ENCODE measurements at places on chromosomes 16 and 17. TPM values are rescaled to one million over a fixed set of nuclear protein-coding genes. Genes with fewer than 3 reads are reported as not detected.

DNA sequence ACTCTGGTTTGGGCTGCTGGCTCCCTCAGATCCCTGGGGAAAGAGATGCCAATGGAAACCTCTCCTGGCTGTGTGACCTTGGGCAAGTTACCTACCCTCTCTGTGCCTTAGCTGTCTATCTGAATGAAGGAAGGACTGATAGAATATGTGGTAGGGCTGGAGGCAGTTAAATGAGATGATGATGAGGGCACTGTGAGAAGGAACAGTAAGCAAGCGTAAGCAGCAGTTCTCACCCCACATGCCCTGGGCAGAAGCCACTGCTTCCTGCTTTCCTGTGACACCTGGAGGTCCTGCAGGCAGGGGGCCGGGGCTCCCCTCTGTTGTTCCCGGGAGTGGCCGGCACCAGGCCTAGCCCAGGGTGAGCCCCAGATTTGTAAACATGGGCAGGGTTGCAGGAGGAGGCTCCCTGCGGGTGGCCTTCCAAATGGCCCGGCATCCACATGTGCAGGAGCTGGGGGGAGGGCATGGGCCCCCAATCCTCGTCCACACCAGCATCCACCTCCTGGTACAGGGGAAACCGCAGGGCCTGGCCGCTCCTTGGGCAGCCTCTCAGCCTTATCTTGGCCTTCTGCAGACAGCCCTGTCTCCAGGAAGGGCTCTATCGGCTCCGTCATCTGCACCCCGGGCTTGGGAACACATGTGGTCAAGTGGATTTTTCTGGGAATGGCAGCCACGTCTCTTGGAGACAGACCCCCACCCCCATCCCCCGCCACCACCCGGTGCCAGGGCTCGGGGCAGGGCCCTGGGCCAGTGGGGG is 235.6 kb upstream of the GSE1 start:
- DNase-seq, result no peak

DNA sequence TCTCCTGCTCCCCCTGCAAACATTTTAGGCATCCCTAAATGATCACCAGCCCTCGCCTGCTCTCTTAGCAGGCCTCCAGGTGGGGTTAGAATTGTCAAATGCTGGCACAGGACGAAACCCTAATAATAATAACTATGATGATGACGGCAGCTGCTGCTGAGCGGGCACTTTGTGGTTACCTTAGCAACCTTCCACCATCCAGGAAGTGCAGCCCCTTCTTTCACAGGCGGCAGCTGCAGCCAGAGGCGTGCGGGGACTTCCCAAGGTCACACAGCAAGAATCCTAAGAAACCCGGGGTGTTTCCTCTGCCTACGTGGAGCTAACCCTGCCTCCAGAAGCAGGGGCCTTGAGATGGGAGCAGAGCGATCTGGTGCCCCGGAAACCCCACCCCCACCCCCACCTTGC is 22.4 kb upstream of the EIF1 start:
- DNase-seq, result no peak

DNA sequence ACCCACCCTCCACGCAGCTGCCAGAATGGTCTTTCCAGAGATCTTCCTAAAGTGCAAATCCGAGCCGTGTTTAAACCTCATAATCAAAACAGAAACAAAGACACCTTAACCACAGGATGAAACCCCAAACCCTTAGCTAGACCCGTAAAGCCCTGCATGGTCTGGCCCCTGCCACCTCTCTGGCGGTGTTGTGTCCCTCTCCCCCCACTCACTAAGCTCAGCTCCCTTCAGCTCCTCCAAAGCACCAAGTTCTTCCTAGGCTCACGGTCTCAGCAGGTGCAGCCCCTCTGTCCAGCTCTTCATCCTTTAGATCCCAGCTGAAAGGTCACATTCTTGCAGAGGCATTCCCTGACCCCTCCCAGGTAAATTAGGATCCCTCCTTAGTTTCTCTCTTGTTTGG is 4.4 kb upstream of the NXPH3 start:
- DNase-seq, result no peak

The UBALD1 gene
- 20.9 TPM for total RNA-seq

The FGF11 gene
- 2.4 TPM for total RNA-seq

- no peak for DNase-seq
These were observed 122.3 kb upstream of the CIBAR2 start for GRCh38 chr16:85234310-85235204.

- no peak for DNase-seq
These were observed 246.7 kb upstream of the TBX2 start for GRCh38 chr17:61152898-61153297.

The TMC8 gene
- 8.4 TPM for total RNA-seq

The HOXB7 gene
- 12.8 TPM for total RNA-seq

The AIPL1 gene
- total RNA-seq, result not detected

DNA sequence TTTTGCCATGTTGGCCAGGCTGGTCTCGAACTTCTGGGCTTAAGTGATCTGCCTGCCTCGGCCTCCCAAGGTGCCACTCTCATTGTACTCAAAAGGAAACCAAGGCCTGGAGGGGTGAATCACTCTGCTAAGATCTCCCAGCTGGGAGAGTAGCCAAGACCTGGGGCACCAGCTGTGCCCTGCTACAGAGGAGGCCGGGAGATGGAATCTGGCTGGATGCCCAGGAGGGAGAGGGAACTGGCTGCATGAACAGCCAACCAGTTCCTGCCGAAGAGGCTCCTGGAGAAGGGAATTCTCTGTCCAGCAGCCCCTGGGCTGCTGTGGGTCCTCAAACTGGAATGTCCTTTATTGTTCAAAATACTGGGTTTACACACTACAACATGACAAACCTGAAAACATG is 238.7 kb upstream of the CIBAR2 start:
- DNase-seq, result no peak

DNA sequence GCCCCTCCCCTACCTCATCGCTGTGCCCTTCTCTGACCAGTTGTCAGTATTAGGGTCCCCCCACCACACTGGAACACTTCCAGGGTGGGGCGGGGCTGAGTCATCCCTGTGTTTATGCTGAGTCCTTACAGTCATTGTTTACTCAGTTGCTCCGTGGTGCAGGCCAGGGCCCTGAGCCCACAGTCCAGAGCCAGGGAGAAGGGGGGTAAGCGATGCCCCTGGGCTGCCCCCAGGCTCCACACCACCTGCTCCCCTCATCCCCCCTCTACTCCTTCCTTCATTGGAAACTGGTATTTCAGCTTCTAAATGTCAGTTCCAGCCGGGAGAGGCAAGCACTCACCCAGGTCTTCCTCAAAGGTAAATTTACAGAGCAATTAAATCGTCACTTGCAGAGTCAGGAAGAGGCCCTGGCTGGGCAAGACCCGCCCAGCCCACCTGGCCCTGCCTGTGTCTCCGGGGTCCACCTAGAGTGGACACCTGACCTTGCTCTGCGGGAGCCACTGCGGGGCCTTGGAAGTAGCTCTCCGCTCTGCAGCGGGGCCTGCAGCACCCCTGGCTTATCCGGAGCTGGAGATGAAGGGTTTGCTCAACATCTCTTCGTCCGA is 4.8 kb downstream of the ATP2A3 start:
- DNase-seq, result no peak

- DNase-seq, result no peak
These were observed 115.7 kb downstream of the BANP start for GRCh38 chr16:88066680-88067529.

- DNase-seq, result no peak
These were observed 4.5 kb downstream of the NPTX1 start for GRCh38 chr17:80471922-80472321.

- DNase-seq, result no peak
These were observed 64.2 kb downstream of the FTO start for GRCh38 chr16:53768167-53768566.

The SLFN12L gene
- total RNA-seq, result 4.7 TPM

DNA sequence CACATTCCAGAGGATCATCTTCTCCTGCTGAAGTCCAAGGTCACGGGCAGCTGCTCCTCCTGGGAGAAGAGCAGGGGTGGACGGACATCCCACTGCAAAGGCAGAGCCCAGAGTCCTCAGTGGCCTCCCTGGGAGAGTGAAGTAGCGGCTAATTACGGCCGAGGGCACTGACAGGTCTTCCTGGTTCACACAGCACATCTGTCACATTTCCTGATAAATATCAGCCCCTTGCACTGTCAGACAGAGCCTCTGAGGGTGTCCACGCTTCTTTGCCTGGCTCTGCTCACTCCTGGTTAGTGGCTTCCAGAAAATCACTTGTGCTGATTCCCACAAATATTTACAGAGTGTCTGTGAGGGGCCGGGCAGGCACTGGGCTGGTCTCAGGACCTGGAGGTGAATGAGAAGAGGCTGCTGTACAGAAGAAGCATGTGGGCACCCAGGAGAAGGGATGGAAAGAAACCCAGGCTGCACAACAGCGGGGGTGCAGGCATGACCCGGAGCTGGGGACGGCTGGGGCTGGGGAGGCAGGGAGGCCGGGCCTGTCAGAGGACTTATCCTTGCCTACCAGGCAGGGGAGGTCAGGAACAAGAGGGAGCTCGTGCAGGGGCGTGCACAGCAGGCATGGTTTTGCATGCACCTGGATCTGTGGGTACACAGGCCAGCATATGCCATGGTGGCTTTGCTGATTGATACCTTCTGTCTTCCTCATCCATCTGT is 258.2 kb upstream of the TNRC6C start:
- peak; percentile 77 for DNase-seq

DNA sequence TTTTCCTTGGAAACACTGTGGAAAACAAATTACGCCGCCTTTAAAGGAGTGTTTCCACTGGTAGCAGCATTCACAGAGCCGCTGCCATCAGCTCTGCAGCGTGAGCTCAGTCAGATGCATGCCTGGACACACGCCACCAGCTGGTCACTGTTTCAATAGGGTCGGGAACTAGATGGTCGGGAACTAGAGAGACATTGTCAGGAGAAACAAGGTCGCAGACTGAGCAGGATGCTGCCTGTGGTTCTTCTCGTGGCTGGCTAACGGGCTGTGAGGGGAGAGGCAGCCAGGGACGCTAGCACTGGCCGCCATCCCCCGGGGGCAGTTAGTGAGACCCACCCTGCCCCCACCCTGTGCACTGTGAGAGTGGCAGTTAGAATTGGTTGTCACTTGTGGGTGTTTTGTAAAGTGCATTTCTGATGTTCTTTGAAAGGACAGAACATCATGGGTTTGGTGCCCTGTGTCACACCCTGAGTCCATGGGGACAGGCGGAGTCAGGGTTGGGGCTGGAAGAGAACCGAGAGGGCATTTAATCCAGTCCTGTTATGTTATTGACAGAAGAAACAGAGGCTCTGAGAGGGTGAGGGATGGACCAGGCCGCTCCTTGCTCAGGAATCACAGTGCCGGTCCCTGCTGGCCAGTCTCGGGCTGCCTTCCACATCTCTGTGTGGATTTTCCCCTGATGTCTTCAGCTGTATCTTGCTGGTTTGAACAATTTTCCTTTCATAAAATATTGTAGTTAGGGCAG is 86.3 kb downstream of the SPECC1 start:
- no peak for DNase-seq

The CLDN6 gene
- not detected for total RNA-seq

The KRTAP2-2 gene
- not detected for total RNA-seq

- DNase-seq, result no peak
These were observed 174.0 kb downstream of the KATNIP start for GRCh38 chr16:27723711-27724481.

- DNase-seq, result no peak
These were observed 45.0 kb upstream of the NLK start for GRCh38 chr17:27997522-27997921.

DNA sequence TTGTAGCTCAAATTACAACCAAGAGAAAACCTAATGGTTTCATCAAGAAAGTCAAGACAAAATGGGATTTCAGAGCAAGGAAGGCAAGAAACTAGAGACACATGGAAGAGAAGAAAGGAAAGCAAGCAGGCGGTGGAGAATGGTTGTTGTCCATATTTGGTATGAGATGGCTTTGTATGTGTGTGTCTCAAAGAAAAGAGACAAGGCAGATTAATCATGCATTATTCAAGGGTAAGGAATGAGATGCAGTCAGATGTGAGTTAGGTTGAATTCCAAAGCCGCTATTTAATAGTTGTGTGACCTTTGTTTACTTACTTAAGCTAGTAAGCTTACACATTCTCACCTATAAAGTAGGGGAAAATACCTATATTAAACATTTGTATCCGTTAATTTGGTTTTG is 1029.6 kb downstream of the CDH11 start:
- DNase-seq, result no peak

GRCh38 chr17:63482509-63482908 is 5.6 kb downstream of the ACE start:
- no peak for DNase-seq

The LYRM1 gene
- total RNA-seq, result 42.0 TPM

The PRR35 gene
- not detected for total RNA-seq

- DNase-seq, result no peak
These were observed 265.8 kb upstream of the ELAC2 start for GRCh38 chr17:13283606-13284005.

The ZDHHC1 gene
- 9.5 TPM for total RNA-seq

DNA sequence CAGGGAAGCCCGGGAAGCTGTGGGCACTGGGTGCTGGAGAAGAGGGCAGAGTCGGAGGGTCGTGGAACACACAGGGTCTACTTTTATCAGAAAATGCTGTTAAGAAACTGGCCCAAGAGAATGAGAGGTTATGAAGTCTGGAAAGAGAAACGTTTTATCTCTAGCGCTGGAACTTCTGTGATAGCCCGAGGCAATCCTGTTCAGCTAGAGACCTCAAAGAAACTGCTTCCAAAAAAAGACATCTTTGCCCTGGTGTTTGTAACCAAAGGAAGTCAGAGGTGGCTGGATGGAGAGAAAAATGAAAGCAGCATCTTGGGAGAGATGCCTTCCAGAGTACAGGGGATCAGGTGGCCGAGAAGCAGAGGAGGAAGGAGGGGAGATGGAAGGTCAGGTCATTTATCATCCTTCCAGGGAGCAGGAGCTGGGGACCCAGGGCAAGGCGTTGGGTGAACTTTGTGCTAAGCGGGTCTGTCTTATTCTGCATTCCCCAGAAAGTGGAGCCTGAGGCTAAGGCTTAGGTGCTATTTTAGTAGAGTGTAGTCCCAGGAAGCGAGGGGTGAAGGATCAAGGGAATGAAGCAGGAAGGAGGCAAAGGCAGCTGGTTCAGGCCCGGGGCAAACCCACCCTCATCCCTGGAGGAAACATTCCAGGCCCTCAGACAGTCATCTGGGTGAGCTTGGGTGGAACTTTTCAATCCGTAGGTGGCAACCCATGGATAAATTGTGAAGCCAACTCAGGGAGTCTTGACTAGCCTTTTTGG is 66.5 kb downstream of the MGAT5B start:
- no peak for DNase-seq

DNA sequence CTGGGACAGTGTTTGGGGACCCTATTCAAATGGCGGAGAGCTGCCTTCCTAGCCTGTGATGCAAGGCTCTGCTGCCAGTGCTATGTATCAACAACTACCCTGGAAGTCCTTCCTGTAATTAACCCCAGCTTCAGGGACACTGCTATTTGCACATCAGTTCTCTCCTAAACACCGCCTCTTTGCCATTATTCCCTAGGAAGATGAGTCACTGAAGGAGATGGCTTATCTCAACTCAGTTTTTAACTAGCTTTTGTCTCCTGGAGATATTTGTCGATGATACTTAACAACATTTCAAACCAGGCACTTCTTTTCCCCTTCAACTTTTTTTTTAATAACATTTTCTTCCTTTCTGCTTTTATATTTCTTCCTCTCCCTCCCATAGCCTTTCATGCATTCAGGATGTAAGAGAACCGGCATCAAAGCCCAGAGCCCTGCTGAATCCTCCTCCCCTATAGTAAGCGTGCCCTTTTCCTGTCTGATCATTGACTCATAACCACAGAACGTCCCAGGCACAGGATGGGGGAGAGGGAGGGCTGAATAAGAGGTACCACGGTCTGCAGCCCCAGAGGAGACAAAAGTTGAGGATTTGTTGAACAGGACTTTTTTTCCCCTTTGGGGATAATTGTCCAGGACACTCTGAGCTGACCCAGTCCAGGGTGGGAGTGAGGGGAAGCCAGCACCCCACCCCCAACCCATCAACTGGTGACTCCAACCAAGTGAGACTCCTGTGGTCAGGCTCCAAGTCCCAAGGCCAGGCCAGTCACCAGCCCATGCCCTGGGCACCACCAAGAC is 387.8 kb upstream of the SALL1 start:
- DNase-seq, result no peak
